T-helper 1 cell (primary cell): ENCODE measurements at places on chromosomes 4 and X.

- no peak for DNase-seq
Observed at GRCh38 chr4:150010525-150011126, 67.6 kb upstream of the DCLK2 start.

DNA sequence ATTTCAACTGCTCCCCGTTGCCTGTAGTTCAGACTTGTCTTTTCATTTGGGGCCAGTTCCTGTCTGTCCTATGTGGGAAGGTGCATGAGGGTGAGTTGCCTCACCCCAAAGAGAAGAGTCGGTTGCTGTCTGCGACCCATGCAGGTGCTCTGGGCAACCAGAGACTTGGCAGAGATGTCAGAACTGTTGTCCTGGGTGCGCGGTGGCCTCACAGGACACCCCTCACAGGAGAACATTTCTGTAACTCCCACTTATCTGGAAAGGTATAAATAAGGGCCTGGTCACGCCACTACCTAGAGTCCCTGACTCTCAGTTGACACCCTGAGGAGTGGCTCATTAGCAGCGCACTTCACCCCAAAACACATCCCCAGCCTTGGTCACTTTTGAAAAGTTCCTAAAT is 9.7 kb upstream of the NAT8L start:
- DNase-seq = no peak

DNA sequence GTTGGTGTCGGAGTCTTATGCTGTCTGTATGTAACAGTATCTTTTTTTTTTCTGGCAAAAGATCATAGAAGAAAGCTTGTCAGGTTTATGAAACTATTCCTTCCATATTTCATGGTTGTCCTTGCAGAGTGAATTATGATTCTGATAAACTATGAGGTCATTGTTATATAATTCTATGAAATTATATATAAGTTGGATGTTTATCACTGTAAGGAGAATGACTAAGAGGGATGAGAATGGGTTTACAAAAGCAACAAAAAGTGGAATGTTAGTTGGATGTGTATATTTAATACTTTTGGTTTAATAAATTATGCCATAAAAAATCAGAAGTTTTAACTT is 43.1 kb downstream of the RAPGEF2 start:
- no peak for DNase-seq

GRCh38 chrX:118143578-118143977 is 27.0 kb upstream of the KLHL13 start:
- DNase-seq = no peak

DNA sequence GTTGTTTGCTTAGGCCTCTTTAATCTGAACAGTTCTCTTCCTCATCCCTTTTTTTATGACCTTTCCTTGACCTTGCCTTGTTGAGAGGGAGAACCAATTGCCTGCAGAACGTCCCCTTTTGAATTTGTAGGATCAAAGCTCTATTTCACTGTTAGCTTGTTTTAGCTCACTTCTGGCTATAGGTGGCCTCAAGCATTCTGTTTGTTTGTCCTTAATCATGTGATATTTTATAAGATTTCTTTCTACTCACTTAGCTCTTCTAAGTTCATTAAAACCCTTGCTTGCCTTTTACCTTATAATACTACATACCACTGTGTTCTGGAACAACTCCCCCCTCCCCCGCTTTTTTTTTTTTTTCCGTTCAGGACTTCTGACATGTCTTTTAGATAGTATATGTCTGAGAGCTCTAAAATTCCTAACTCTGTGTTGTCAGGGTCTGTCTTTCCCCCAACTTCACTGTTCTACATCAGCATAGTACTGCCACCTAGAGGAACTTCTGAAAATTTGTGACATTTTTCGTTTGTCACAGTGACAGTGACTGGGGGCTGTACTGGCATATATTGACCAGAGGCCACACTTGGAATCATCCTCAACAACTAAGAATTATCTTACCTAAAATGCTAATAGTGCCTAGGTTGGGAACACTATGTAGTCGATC is 128.5 kb downstream of the LARP7 start:
- peak; percentile 10 for DNase-seq

- DNase-seq = no peak
Observed at GRCh38 chrX:147183161-147183560, 368.6 kb upstream of the CXorf51A start.

DNA sequence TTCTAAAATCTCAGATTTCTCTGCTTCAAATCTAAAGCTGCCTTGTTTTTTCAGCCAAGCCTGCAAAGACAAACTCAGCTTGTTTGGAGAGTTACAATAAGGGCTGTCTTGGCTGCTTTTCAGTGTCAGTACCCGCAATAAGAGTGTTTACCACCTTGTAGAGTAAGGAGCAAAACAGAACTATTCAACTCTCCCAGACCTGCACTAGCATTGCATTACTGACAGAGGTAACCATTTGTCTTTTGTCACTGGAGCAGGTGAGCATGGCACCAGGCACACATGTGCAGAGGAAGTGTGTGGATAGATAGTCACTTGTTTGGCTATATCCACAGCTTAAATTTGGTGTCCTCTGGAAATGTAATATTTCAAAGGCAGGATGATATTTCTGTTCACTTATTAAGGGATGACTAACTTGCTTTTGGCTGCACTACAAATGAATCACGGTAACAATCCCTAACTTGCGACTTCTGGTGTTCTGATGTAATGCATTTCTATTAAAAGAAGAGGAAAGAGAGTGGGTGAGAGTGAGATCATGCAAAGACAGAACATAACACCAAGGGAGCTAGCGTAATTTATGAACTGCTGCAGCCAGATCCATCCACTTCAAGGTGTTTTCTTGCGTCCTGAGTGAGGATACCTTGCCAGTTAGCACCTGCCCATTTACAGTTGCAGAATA is 38.6 kb downstream of the PTCHD1 start:
- no peak for DNase-seq
